GM23338 (cell line): ENCODE measurements at places on chromosomes 6 and 20. TPM values are rescaled to one million over a fixed set of nuclear protein-coding genes. Genes with fewer than 3 reads are reported as not detected.

DNA sequence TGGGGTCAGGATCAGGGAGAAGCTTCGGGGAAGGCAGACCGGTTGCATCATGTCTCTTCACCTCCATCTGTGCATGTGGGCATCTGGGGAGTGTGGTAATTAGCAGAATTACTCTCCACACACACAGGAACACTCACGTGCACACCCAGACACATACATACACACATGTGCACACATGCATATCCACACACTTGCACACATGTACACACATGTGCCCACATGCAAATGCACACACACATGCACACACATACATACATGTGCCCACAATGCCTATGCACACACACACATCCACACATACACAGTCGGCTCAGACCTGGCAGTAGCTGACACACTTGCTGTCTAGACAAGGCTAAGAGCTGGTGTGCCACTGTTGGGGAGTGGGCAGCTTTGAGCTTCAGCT is 212.3 kb upstream of the PMEPA1 start:
- no peak overlapping the region for H3K27ac ChIP-seq
- no peaks in the 10 kb centered on the region for H3K27me3 ChIP-seq
- H3K4me1 ChIP-seq = no peaks in the 10 kb centered on the region; the same call in 1 of the 2 replicates
- 0 out of 2 replicates have a peak, but pooled peaks cover 7% of the 10 kb centered on the region for H3K36me3 ChIP-seq

DNA sequence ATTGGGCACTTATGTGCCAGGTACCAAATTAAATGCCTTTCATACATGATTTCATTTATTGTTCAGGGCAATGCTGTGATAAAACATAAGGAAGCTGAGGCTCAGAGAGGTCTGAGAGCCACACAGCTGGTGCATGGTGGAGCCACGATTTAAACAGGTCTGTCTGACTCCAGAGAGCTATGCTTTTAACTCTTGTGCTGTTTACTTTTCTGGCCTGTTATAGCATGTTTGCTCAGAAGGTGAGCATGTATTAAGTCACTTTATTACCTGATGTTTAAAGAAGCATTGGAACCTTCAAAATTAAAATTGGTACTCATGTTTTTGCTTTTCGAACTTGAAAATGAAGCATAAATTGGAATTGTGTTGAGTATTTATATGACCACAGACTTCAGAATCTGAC is 26.8 kb downstream of the MCM8 start:
- H3K36me3 ChIP-seq = peaks cover 30% of the 10 kb centered on the region
- no peak for DNase-seq
- H3K4me3 ChIP-seq = no peak overlapping the region
- no peaks in the 10 kb centered on the region for H3K4me1 ChIP-seq
- no peak overlapping the region for H3K27ac ChIP-seq
- H3K27me3 ChIP-seq = no peaks in the 10 kb centered on the region

- H3K36me3 ChIP-seq = no peaks in the 10 kb centered on the region
- no peaks in the 10 kb centered on the region for H3K4me1 ChIP-seq
- no peaks in the 10 kb centered on the region for H3K27me3 ChIP-seq
- H3K27ac ChIP-seq = no peak overlapping the region
Measured at GRCh38 chr6:112302142-112302705, 44.9 kb upstream of the RFPL4B start.

DNA sequence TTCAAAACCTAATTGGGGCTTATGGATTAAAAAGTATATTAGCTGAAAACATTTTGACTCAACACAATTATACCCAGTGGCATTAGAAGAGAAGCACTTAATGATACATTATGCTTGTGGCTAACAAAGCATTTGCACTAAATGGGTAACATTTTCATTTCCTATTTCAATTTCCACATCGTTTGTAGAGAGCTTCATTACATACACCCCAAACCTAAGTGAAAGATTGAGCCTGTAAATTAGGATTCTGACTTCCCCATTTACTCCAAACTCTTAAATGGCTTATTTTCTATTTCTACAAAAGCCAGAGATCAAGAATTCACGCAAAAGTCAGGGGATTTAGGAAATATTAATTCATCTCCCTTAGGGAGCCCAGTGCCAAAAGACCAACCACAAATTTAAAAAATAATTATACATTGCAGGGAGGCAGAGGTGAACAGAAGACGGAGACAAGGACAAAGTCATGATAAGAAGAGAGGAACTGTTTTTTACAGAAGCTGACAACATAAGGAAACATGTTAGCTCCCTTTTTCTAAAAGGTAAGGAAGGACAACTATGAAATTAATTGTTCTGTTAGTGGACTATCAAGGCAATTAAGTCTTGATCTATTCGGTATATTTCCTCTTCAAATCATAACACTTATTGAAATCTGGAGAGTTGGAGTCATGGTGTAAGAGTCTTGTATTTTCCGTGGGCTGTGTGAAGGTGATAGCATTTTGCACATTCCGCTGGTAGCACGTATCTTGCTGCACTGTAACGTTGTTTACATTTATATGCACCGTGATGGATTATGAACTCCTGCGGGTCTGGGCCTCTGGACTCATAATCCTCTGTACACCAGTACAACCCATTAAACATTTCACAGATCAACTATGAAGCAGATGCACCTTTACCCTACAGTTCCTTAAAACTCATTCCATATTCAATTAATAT is 24.8 kb upstream of the EZR start:
- no peak overlapping the region for H3K4me3 ChIP-seq
- no peaks in the 10 kb centered on the region for H3K4me1 ChIP-seq
- H3K27me3 ChIP-seq = no peaks in the 10 kb centered on the region
- no peak overlapping the region for H3K27ac ChIP-seq
- no peaks in the 10 kb centered on the region for H3K36me3 ChIP-seq
- no peak for DNase-seq

DNA sequence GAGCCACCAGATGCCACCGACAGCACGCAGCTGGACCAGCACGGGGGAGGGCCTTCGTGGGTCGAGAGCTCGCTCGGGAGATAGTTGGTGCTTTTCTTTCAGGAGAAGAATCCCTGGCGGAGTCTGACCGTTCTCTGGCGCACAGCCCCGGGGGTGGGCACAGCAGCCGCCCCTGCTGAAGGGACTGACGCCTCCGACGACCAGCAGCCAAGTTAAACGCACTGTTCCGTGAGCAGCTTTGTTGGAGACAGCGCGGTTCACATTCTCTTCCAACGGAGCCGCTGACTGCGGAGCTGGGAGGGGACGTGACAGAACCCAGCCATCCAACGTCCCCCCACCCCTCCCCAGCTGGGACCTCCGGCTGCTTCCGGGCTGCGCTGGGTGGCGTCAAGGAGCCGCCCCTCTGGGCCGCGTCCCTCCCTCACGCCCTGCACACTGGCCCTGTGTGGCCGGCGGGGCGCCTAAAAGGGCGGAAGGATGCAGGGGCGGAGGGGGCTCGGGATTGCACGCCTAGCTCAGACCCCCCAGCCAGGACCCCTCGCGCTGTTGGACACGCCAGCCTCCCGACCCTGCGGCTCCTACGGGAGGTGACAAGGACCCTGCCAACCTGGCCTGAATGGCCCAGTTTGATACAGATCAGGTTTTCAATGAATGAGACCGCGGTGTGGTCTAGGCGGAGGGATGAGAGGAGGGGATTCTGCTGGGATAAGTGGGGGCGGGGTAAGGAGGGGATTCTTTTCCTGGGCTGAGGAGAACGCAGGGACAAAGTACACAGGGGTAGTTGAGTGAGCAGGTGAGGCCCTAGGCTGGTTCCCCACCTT is 36.4 kb upstream of the KHDC1 start:
- peak; percentile 51 for DNase-seq
- peaks cover 6% of the 10 kb centered on the region; the same call in 1 of the 2 replicates for H3K36me3 ChIP-seq
- H3K27ac ChIP-seq = no peak overlapping the region

- no peak overlapping the region for H3K4me3 ChIP-seq
- H3K27me3 ChIP-seq = no peaks in the 10 kb centered on the region
- no peaks in the 10 kb centered on the region for H3K36me3 ChIP-seq
- peak; percentile 41 for DNase-seq
- no peaks in the 10 kb centered on the region for H3K4me1 ChIP-seq
- no peak overlapping the region for H3K27ac ChIP-seq
Measured at GRCh38 chr20:49519777-49520359, 37.4 kb upstream of the KCNB1 start.

STX11 gene
- 0.08 and 0.35 TPM in 2 replicates for total RNA-seq

TMC2 gene
- 0.12 TPM in 1 of 2 replicates, not detected in the other for total RNA-seq

MEA1 gene
- total RNA-seq = 65.6 and 70.5 TPM in 2 replicates

ZFP57 gene
- 0.59 and 2.8 TPM in 2 replicates for total RNA-seq

RBM24 gene
- 0.58 and 1.3 TPM in 2 replicates for total RNA-seq
